ENCODE measurements at places on chromosomes 12 and 14.
A peak's percentile ranks its signal among the peaks of the same experiment; 100 is the strongest.

DNA sequence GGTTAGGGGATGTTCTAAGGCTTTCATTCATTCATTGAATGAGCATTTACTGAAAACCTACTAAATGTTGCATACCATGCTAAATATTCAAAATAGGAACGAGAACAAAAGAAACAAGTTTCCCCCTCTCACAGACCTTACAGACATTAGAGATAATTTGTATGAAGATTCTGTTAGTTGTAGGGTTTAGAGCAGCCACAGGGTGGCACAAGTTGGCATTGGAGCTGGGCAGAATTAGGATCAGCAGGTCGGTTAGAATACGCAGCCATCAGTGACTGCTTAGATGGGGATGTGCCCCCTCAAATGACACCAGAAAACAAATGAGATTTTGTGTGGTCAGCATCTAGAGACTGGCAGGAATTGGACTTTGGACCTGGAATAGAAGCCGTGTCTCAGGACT, 166.3 kb upstream of the DAAM1 start:
- no peak for DNase-seq

DNA sequence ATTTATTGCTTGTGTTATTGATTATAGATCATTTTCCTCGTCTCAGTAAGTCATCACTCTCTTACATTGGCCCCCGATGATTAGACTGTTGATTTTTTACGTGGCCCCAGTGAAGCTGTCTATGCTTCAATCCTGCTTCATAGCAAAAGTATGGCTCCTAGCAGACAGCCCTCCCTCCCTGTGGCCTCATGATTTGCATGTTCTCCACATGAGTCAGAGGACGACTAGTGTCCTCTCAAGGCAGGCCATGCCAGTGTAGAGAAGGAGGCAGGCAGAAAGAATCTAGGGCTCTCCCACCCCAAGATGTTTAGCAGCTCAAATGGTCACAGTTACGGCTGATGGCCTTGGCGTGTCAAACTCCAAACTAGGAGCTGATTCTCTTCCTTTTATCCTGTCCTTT, 59.6 kb downstream of the FIGNL2 start:
- no peak for DNase-seq

DNA sequence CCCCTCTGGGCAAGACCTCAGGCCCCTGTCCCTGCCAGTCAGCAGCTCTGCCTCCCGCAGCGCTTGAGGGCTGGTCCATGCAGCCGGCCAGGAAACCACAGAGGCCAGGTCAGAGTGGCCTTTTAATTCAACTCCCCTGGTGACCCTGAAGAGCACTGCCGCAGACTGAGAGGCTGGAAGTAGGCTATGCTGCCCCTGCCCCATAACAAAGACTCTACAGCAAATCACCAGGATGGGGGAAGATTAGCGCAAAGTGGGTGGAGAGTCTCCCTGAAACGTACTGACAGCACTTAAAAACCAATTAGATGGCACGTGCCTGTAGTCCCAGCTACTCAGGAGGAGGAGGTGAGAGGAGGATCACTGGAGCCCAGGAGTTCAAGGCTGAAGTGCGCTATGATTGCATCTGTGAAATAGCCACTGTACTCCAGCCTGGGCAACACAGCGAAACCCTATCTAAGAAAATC, 70.5 kb downstream of the ITPK1 start:
- DNase-seq = no peak

DNA sequence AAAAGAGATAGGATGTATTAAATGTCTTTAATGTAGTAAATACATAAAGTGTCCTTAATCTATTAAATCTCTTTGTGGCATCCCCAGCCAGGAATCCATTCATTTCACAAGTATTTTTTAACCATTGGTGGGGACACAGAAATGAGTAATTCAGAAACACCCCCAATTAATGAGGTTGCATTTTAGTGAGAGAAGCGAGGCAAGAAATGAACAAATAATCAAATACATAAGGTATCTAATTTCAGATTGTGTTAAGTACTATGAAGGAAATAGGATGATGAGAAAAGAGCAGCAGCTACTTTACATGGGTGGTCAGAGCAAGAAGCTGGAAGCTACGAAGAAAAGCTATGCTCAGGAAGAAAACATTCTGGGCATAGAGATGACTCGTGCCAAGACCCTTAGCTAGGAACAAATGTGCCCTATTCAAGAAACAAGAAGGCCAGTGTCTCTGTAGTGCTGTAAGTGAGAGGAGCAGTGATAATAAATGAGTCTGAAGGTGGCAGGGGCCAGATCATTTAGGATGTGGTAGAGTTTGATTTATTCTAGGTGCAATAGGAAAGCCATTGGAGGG, 60.5 kb upstream of the IGF1 start:
- DNase-seq = no peak

DNA sequence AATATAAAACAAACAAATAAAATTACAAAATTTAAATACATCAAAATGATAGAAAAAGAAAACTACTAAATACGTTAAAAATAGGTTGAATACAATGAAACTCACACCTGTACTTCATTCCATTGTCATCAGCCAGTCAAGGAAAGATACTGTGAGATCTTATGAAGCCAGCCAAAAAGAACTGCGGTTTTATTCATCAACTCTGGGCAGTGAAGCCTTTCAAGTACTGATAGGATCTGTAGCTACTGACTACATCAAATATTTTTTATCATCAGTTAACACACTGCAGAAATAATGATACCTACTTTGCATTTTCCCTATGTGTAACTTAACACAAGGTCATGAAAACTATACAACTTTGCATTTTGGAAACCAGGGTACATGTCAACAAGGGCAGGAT, 46.3 kb upstream of the FAR2 start:
- DNase-seq = no peak

DNA sequence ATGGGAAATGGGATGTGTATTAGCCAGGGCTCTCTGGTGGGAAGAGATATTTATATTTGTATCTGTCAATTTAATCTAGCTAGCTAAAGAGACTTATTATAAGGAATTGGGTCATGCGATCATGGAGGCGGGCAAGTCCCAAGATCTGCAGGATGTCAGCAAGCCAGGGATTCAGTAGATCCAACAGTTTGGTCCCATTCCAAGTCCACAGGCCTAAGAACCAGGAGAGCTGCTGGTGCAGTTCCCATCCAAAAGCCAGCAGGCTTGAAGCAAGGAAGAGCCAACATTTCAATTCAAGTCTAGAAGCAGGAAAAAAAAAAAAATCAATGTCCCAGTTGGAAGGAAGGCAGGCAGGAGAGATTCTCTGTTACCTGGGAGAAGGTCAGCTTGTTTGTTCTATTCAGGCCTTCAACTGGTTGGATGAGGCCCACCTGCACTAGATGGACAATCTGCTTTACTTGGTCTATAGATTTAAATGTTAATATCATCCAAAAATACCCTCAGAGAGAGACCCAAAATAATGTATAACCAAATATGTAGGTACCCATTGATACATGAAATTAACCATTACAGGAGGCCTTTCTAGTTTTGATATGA, 60.7 kb upstream of the BCAT1 start:
- no peak for DNase-seq

GRCh38 chr14:51743588-51744000, 91.9 kb downstream of the FRMD6 start:
- DNase-seq = no peak

DNA sequence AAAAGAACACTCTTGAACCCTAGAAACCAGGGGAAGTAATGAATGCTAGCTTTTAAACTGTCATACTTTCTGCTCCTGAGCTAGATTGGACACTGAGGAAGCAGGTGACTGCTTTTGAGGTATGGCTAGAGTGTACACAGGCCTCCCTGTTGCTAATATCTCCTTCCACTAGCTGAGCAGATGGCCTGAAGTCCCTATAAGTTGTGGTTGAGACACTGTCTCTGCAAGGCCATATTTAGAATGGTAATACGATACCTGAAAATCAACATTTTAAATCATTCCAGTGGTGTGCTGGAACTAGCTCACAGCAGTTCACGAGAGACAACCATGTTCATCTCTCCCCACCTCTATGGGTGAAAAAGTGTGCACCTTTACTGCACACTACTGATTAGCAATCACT, 46.4 kb upstream of the BMP4 start:
- DNase-seq = no peak

DNA sequence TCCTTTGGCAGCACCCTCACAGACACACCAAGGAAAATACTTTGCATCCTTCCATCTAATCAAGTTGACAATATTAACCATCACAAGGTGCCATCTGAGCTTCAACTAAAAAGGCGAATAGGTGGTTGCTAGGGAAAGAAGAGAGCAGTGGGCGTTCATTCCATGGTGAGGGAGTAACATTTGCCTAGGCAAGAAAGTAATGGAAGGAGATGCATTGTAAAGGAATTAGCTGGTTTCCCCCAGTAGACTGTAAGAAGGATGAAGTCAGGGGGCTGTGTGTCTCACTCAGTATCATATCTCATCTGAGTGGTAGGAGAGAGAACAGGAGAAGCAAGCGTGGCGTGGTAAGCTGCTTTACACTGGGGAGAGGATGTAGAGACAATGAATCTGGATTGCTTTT, 34.7 kb downstream of the AKAP6 start:
- no peak for DNase-seq

DNA sequence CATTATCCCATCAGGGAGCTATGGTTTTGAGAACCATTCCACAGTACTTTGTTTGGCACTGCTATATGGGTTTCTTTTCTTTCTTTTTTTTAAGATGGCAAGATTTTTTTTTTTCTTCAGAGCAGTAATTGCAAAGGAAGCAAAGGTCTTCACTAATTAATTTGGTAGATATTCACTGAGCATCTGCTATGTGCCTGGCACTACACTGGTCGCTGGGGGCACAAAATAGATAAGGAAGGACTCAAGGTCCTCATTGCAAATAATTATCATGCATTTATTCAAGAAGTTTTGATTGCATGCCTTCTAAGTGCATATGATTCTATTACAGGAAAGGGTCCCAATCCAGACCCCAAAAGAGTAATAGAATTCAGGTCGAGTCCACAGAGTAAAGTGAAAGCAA, 10.0 kb upstream of the ATP2A2 start:
- DNase-seq = no peak

- no peak for DNase-seq
These were observed 64.1 kb downstream of the SYNE3 start for GRCh38 chr14:95452176-95452892.

DNA sequence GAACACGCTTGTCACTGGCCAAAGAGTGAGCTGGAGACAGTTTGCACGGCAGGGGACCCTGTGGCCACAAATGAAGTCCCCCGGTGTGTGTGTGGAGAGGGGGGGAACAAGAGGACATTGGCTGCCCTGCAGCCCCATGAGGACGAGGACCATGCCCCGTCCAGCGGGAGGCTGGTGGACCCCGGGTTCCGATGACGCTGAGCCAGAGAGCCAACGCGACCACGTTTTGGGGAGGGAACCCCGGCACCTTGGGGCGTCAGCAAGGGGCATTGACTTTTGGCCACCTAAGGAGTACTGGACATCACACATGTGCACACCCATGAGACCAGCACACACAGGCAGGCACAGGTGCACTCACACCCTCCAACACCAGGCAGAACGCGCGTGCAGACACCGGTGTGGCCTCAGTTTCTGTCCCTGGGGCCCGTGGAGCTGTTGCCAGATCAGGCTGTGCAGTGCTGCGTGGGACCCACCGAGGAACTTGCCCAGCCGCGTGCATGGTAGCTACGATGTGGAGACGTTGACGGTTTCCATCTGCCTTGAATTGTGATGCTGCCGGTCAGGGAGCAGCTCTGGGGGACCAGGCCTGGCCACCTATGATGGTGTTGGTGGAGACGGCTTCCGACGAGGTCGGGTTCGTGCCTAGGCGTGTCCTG, 26.5 kb downstream of the NOC4L start:
- DNase-seq = no peak

DNA sequence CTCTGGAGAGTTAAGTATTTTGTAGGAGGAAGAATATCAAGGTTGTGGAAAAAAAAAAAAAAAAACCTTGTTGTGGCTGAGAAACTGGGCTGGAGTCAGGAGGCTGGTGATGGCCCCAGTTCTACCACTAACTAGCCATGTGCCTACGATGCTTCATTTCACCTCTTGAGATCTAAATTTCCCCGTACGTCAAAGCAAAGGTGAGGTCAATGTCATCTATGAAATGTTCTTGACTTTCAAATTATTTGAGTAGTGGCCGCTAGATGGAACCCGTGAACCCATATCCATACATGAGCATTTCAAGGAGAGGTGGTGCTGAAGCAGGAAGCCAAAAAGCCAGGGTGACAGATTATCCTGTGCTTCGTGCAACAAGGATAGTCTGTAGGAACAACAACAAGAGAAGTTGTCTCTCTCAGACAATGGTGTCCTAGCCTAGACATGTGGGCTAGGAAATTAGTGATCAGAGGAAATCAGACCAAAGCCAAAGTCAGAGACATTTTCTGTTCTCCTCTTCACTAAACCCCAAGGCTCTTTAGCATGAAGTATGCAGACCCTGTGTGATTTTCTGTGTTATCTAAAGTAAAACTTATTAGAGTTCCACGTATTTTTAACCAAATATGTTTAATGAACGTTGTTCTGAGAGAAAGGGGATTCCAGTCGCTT, 95.5 kb upstream of the ETV6 start:
- peak; percentile 42 for DNase-seq

DNA sequence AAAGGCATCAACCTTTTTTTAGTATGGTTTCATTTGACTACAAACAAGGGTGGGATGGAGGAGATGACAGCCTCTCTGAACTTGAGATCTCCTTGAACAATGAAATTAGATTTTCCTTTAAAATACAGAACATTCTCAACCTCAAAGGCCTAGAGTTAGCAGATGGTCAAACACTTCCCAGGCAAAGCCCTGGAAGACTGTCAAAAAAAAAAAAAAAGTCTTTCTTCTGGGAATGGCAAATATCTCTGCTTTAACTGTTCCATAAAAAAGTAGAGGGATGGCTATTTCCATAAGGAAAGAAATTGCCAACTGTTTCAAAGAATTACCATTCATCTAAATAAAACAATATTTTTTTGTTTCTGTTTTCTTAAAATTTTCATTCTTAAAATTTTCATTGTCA, 870.8 kb downstream of the GALC start:
- DNase-seq = no peak

DNA sequence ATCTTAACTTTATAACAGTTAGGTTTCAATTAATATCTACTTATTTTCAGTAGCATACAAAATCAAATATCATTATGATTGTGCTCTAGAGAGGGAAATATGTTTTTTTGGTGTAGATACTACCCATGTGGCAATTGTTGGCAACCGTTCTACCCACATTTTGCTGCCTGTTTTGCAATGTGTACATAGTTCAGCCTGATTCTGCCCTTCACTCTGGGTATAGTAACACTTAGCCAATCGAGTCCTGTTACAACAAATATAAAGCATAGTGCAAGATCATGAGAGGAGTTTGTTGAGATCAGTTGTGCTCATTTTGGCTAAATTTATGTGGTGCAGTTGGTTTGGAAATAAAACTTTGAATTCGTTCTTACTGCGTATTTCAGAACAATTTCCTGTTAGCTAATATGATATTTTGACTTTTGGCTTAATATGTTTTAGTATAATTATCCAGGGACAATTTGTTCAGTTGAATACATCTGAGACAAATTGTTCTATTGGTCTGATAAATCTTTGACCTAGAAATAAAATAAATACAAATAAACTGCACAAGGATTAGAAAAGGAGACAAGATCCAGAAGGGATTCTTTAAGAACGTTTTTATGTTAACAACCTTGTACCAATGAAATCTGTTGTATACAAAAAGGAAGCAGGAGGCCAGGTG, 76.9 kb downstream of the ATF7IP start:
- DNase-seq = no peak

All from stimulated activated CD4-positive, alpha-beta T cell treated with anti-CD3 and anti-CD28 coated beads, Interleukin-2, amount 100 ng/mL, for 4 hours (primary cell).